ENCODE measurements at places on chromosomes 13 and 19.

GRCh38 chr13:111031531-111031961, 83.6 kb upstream of the ARHGEF7 start:
- DNase-seq: peak; percentile 84

- no peak for DNase-seq
Observed at GRCh38 chr13:24763596-24764275, at the start of gene RNF17. Gene RNF17, plus strand, starts transcription at chr13:24764169. Its CDS starts 35 bp downstream, at chr13:24764204.

GRCh38 chr13:97058391-97058790, 64.1 kb upstream of the OXGR1 start:
- no peak for DNase-seq

- DNase-seq: no peak
Observed at GRCh38 chr13:95926231-95926630, 127.0 kb downstream of the UGGT2 start.

DNA sequence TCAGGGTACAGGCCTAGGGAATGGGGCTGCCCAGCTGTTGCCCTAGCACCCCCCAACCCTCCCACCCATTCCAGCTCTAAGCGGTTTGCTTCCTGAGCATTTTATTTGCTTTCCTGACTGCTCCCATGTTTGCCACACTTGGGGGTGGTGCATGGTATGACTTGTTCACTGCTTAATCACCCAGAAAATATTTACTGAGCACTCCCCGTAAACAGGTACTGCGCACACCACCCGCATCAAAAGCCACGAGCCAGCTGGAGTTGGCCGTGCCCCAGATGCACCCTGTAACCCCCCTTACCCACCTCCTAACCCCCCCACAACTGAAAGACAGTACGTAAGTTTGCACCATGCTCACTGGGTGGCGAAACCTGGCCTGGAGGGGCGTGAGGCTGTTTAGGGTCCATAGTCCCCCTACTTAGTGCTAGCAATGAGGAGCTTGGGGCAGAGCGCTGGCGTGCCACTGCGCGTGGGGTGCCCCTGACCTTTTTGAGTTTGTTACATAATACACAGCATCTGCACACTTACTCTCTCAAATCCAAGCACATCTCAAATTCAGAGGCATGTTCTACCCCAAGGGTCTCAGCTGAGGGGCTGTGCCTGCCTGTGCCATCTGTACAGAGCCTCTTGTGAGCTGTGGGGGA, 29.8 kb downstream of the DPF1 start:
- no peak for DNase-seq

GRCh38 chr13:113021811-113022210, 52.8 kb downstream of the MCF2L start:
- no peak for DNase-seq

DNA sequence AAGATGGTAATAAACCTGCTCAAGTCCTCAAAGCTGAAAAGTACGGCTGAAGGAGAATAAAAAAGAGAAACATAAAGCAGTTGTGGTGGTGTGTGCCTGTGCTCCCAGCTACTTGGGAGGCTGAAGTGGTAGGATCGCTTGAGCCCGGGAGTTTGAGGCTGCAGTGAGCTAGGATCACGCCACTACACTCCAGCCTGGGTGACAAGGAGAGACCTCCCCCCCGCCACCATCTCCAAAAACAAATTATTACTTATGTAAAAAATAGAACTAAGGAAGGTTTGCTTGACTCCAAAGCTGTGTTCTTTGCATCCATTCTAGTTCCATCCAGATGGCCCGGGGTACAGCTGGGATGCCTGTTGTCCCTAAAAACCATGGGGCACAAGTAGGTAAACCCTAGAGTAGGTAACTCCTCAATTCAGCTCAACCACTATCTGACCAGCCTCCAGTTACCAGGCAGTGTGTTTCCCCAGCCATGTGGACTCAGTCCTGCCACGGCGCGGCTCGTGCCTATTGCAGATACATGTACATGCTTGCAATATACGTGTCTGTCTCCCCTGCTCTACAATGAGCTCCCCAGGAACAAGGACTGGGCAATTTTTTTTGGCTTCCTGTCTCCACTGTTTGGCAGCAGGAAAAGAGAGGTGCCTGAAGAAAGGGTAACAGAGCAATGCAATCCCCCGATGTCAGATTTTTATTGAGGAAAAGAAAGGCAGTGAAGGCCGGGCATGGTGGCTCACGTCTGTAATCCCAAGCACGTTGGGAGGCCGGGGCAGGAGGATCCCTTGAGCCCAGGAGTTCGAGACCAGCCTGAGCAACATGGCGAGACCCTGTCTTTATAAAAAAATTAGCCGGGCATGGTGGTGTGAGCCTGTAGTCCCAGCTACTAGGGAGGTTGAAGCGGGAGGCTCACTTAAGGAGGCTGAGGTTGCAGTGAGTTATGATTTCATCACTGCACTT, 101.3 kb downstream of the GNG7 start:
- DNase-seq: no peak

GRCh38 chr19:13082192-13083007, 20.3 kb downstream of the LYL1 start:
- DNase-seq: no peak

DNA sequence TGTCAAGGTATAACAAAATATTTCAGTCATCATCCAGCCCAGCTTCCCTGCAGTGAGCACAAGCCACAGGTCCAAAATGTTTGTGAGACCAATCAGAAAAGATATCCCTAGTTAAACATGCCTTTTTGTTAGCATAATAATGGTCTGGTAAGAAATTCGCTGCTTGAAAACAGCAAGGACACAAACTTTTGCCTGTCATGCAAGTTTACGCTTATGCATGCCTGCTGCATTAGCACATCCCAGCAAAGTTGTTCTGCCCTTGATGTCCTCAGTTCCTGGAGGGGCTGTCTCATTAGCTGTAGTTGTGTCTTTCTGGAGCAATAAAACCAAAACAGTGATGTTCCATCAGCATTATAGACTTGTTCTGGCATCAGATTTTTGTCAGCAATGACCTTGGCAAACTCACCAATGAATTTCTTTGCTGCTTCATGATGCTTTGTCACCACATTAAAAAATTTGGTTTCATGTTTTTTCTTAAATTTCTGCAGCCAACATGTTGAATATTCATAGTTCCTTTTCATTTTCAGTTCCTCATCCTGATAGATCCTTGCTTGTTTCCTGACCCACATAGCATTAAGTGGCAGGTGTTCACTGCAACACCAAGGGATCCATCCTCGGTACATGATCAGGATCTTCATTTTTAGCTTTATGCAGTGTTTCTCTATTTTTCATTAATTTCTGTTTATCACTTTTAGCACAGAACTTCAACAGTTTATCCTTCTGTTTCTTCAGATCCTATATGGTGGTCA, 72.0 kb upstream of the GPR183 start:
- DNase-seq: no peak

GRCh38 chr19:1606138-1606651, 933 bp upstream of the UQCR11 start:
- no peak for DNase-seq

GRCh38 chr19:52943134-52943883, 19.4 kb downstream of the ZNF816 start:
- DNase-seq: no peak

DNA sequence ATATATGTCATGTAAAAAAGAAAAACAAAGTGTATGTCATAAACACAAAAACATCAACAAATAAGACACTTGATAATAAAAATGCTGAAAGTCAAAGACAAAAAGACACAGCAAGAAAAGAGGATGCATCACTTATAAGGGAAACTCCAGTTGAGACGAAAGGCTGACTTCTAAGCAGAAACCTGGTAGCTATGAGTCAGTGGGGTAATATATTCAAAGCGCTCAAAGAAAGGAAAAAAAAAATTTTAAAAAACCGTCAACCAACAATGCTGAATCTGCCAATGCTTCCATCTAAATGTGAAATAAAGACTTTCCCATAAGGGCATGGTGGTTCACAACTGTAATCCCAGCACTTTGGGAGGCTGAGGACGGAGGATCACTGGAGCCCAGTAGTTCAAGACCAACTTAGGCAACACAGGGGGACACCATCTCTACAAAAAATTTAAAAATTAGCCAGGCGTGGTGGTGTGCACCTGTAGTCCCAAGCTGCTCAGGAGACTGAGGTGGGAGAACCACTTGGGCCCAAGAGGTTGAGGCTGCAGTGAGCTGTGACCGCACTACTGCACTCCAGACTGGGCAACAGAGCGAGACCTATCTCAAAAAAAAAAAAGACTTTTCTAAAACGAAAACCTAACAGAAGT, 24.0 kb downstream of the USP12 start:
- DNase-seq: no peak

GRCh38 chr13:40433577-40433976, 232.9 kb downstream of the FOXO1 start:
- DNase-seq: no peak

DNA sequence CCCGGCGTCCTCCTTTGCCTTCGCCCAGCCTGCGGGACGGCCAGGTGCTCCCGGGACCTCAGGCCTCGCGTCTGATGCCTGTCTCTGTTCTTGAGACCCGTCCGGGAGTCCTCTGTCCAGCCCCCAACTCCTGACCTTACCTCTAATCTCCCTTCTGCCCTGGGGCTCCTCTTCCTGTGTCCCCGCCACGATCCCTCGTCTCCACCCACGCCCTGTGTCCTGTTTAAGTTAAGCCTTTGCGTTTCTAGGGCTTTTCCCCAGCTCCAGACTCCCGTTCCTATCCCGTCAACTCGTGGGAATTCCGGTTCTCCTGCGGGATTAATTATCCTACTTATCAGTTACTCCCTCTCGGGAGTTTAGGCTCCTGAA, 686 bp downstream of the LENG8 start:
- no peak for DNase-seq

- DNase-seq: no peak
Observed at GRCh38 chr19:30206187-30206586, 166.0 kb upstream of the ZNF536 start.

- no peak for DNase-seq
Observed at GRCh38 chr19:10352764-10353671, 13.6 kb upstream of the ICAM3 start.

DNA sequence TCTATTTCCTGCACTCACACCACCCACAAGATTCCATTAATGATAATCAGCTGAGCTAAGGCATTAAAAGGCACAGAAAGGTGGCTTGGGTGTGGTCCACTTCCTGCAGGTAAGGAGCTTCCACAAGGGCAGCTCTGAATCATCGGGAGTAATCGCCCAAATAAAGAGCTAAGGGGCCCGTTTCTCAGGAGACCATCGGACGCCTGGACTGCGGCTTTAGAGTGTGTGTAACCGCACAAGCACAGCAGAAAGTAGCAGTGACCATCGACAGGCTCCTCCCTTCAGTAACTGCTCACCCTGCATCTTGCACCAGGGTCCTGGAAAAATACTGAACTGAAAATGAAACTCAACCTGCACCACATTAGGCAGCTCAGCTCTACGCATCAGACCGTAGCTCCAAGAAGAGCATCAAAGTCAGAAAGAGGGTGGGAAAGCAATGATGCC, 6.0 kb downstream of the STK24 start:
- no peak for DNase-seq

DNA sequence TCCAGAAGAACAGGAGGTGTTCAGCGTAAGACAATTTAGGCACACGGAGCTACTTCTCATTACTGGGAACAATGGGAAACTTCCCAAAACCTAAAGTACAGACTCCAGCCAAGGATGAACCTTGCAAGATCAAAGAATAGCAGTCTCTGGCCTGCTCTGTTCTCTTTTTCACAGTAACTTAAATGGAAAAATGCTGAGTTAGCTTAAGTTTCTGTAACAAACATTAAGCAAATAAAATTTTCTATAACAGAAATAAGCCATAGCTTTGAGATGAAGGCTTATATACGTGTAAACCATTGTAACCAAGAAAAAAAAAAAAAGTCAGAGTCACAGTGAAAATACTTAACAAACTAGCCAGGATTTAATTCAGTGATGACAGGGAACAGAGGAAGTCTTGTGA, 18.2 kb upstream of the ZNF460 start:
- no peak for DNase-seq

GRCh38 chr19:6063576-6064335, 46.5 kb downstream of the RFX2 start:
- DNase-seq: no peak

GRCh38 chr13:24893863-24894262, 129.9 kb downstream of the RNF17 start:
- no peak for DNase-seq
